ENCODE measurements at places on chromosomes 5 and 9. TPM values are rescaled to one million over a fixed set of nuclear protein-coding genes. Genes with fewer than 3 reads are reported as not detected.

The OTULINL gene
- total RNA-seq, result 5.8 TPM

GRCh38 chr9:107090218-107090617 lies 192.9 kb upstream of the RAD23B start:
- no peak for DNase-seq

DNA sequence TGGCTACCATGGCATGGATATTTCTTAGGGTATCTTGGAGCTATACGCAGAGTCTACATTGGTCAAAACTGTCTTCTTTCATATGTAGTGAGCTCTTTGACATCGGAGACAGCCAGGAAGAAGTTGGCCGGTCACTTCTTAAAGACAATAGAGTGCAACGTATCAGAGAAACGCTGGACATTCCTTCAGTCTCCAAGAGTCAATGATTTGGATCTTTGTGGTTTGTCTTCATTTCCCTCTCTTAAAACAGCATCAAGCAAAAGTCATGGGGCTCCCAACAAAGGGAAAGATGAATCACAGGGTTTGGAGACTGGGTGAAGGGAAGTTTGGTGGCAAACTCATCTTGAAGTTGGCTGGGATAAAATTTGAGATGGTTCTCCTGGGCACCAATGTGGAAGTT lies 320.1 kb downstream of the AGTPBP1 start:
- no peak for DNase-seq

- DNase-seq, result no peak
Measured at GRCh38 chr5:83450967-83451248, 20.6 kb upstream of the VCAN start.

The RLN1 gene
- not detected for total RNA-seq

DNA sequence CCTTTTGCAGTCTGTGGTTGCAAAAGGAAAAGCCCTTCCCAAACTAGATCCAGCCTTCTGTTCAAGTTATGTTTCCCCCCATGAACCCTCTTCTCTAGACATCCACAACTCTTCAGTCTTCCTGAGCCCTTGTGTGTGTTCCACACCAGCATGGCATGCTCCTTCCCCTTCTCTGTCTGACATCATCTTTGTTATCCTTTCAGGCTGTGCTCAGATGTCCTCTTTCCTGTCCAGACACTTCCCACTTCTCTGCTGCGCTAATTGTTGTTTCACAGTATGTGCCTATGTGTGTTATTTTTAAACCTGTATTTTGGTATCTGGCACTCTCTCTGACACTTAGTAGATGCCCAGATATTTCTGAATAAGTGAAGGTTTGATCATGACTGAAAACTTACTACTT lies 38.2 kb downstream of the FOCAD start:
- peak; percentile 6 for DNase-seq

The RELL2 gene
- 17.4 TPM for total RNA-seq

The IL6ST gene
- total RNA-seq, result 69.7 TPM

DNA sequence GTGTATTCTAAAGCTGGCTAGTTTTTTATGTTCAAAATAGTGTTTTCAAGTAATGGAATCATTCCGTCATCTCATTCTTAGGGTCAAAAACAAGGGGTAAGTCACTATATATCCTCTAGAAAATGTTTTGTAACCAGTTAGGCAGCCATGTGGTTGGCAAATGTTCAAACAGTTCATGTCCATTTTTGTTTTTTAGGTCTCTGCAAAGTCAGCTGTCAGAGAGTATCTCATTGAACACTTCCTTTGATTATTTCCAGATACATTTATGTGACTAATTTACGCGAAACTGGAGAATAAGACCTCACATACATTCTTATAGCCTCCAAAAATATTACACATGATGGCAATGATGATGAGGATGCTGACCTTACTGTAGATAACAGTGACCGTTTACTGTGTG lies 50.4 kb downstream of the TRIO start:
- no peak for DNase-seq

DNA sequence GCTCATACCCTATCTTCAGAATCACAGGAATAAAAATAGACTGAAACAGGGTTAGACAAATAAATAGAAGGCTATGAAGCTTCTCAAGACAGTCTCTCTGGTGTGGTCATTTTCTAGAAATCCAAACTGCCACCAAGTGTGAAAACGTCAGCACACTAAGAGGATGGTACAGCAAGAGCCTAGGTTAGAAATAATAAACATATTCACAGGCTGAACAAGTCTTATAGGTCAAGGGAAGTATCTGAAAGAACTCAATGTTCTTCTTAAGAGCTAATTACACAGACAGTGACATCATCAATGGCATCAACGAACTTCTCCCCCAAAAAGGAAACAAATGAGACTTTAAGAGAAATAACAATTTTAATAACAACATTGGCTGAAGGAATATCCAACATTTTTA lies 22.7 kb upstream of the PLPP6 start:
- no peak for DNase-seq

The ADAMTSL1 gene
- total RNA-seq, result 18.2 TPM

DNA sequence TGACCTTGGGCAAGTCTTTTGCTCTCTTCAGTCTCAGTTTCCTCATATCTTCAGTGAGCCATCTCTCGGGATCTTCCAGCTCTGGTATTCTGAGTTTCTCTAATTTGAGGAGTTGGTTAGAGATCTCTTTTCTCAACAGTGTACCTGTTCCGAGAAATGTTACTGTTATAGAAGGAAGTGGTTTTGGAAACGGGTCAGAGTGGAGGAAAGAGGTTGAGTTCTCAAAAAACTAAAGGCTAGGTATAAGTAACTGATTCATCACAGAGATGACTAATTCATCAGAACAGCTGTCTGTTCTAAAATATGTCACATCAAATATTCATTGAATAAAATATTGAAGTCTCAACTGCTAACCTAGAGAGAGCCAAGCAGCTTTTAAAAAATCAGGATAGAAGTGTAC lies 106.6 kb downstream of the PALM2AKAP2 start:
- DNase-seq, result no peak

The OTP gene
- total RNA-seq, result not detected

The MTRR gene
- total RNA-seq, result 28.4 TPM

GRCh38 chr9:113005777-113006176 lies 6.2 kb downstream of the ZNF883 start:
- no peak for DNase-seq

DNA sequence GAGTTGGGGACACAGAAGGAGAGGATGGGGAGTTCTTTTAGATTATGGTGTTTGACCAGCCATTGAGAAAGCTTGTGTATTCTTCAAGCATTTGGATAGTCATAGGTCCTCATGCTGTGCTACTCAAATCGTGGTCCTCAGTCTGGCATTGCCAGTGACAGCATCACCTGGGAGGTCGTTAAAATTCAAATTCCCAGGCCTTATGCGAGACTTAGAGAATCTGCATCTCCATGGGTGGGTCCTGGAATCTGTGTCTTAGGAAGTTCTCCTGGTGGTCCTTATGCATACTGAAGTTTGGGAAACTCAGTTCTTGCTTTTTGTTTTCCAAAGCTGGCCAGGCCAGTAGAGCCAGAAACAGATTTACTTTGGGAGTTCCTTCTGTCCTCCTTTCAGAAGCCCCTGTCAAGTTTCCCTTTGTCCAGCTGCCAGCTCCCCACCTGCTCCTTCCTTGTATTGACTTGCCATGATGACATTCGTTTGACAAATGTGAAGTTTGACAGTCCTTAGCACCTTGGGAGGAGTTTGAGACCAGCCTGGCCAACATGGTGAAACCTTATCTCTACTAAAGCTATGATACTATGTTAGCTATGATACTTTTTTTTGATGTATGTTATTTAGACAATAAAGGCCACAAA lies 95.6 kb downstream of the PALM2AKAP2 start:
- no peak for DNase-seq

- DNase-seq, result no peak
Measured at GRCh38 chr5:13325765-13326164, 618.7 kb downstream of the DNAH5 start.

GRCh38 chr5:164336906-164337305 lies 831.5 kb downstream of the MAT2B start:
- no peak for DNase-seq

The NSG2 gene
- total RNA-seq, result not detected

The CCNO gene
- total RNA-seq, result 0.15 TPM

- DNase-seq, result no peak
Measured at GRCh38 chr9:89963280-89963679, 358.5 kb downstream of the GADD45G start.

The CARTPT gene
- total RNA-seq, result 148 TPM

- DNase-seq, result no peak
Measured at GRCh38 chr5:159478950-159479349, 148.7 kb upstream of the IL12B start.

DNA sequence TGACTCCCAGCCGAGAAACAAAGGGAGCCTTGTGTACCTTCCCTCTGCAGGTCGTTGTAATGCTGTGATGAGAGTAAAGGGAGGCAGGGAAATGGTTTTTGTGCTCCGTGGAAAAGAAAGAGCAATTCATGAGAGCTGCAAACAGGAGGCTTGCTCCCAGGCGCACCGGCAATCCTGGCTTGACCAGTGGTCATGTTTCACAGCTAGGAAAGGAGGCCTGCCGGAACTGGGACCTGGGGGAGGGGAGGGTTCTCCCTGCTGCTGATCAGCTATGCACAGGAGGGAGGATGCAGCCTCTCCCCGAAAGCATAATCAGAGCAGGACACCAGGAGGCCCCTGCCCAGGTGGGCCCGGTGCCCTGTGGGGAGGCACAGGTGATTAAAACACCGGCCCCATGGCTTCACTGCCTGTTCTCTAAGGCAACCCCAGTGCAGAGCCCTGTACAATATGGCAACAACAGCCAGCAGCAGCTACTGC lies 131.3 kb downstream of the ZDHHC21 start:
- DNase-seq, result no peak

DNA sequence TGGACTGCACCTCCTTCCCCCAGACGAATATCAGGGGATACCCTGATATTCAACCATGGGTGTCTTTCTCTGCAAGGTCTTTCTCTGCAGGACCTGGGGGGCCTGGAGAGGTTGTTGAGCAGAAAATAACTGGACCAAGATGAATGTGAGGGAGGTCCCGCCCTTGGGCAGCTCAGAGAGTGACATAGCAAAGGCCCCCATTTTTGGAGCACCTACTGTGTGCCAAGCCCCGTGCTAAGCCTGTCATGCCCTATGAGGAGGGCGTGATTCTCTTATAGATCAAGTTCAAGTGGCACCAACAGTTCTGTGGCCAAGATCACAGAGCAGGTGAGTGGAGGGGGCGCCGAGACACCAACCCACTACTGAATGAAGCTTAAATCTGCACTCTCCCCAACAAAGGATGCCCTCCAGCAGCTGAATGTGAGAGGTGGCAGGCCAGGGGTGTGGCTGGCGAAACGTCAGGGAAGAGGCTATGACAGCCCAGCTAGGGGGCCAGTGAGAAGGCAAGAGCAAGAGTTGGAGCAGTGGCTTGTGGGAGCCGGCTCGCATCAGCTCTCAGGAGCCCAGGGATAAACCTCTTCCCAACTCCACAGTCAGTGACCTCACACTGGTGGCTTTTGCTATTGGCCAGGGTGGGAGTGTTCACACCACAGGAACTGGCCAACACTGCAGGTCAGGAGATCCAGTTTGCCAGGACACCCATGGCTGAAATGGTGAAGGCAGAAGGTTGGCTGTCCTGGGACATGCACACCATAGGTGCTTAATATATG lies 5.3 kb downstream of the SARDH start:
- DNase-seq, result no peak

DNA sequence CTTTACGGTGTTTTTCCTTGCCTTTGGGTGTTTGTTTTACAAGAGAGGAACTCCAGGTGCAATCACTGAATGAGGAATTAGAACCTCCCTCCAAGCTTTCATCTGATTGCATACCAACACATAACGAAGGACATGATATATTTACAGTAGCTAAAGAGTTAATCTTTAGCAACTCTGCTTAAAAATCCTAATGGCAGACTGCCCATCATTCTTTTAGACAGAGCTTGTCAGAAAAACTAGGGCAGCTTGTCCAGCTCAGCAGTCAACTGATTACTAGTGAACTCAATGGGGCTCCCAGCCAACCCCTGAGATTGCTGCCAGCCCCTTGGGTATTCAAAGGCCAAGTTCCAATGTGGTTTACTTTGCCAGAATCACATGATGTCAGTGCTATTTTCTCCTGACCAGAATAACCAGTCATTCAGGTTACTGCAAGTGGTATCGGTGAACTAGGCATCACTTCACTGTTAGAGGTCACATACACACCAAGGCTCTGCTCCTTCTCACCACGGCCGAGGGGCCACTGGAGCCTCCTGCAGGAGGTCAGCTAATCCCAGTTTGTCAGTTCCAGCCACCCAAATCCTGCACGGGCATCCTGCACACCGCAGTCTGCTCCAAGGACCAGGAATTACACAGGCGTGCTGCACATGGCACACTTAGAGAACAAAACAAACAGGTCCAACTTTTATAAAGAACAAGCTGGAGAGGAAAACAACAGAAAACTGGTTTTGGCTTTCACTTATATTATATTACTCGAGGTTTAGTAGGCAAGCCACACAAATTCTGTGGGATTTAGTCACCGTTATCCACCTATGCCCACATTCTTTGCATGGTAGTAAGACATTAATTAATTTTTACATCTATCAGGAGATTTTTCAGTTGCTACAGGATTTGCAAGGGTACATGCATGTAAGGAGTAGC lies 62.5 kb downstream of the NFIB start:
- DNase-seq, result no peak

DNA sequence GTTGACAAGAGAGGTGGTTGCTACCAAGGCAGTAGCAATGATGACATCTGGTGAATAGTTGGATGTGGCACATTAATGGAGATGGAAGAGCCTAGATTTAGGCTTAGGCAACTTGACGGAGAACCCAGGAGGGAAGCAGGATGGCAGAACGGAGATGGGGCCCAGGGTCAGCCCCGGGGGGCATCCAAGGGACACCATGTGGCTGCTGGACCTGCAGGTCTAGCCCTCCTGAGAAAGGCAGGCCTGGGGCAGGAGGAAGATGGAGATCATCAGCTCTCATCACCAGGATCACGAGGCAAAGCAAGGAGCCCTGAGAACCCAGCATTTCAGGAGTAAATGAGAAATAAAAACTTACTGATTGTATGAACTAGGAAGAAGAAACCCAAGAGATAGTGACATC lies 216.2 kb downstream of the AUH start:
- no peak for DNase-seq

DNA sequence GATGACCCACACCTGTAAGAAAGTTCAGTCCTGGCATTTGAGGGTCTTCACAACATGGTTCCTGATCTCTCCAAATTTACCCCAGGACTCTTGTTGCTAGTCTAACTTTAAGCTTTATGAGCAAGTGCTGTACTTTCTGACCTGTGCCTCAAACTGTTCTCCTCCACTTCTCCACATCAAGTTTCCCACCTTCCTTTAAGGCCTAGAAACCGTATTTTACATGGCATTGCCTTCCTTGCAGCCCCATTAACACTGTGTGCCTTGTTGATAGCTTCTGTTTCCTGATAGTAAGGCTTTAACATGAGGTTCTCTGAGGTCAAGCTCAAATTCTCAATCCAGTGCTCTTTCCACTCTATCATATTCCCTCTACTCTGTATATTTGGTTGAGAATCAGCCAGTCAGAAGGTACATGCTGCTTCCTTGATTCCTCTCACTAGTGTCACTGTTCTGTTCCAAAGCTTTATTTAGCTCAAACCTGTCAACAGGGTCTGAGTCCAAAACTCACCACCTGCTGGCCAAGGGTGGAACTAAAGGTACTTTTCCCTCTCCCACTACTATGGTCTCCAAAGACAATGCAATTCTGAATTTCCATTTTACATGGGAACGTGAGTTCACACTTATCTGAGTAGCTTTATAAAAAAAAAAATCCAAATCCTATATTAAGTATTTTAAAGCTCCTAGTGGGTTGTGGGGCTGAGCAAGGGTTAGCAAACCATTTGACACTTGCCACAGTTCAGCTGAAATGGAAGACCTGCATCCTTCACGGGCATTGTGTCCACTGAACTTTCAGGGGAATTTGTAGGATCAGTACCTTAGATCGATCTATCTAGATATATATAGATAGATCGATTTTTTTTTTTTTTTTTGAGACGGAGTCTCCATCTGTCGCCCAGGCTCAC lies 21.1 kb downstream of the VCP start:
- peak; percentile 75 for DNase-seq

The TMEM141 gene
- 73.0 TPM for total RNA-seq

The AIF1L gene
- 16.3 TPM for total RNA-seq
